ENCODE measurements at places on chromosomes 3 and 15.

GRCh38 chr3:11724615-11725339, 81.1 kb upstream of the VGLL4 start:
- DNase-seq: no peak

DNA sequence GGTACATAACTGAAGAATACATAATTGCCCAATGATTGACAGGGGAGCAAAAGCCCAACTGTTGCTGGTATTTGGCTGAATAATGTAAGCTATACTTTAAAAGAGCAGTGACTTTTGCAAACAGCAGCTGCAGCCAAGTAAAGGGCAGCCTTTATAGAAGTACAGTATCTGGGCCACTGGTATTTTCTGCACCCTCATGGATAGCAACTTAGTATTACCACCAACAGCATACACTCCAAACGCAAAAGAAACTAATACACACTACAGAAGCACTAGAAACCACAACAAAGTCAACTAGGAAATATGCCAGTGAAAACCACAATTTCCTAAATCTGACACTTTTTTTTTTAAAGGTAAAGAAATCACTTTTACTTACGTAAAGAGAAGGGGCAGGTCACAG, 206.1 kb downstream of the TIGIT start:
- DNase-seq: no peak

- DNase-seq: no peak
Observed at GRCh38 chr3:4426261-4426781, 40.7 kb downstream of the SUMF1 start.

DNA sequence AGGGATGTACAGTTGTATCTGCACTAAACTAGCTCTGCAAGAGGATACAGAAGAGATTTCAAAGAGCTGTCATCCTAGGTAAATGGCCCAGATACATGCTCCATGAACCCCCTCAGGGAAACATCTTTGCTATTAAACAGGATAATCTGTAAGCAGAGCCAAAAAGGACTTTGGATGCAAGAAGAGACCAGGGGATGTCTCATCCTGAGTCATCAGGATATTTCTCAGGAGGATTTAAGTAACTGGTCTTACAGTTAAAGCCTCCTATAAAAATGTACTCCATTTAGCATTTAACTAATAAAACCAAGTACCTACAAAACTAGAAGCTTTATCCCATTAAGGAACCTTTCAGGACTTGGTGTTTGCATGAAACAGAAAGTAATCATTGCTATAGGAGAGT, 48.2 kb upstream of the PHLDB2 start:
- no peak for DNase-seq

DNA sequence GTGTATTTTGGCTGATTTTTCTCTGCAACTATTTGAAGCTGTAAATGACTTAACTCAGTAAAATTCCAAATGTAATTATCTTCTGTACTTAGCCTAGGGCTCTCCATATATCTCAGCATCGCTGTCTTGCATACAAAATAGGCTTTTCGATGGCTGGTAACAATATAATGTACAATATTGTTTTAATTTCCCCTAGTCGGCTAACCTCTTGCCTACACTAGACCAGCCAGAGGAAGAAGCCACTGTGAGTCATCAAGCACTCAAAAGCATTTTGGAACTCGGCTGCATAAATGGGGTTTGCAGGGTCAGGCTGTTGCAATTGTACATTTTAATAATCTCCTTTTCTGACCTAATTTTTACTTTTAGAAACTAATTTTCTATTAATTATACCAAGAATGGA, 583.8 kb downstream of the FOXP1 start:
- DNase-seq: no peak

GRCh38 chr15:81255315-81255957, 58.8 kb downstream of the IL16 start:
- no peak for DNase-seq

GRCh38 chr15:85849946-85850345, 55.2 kb upstream of the KLHL25 start:
- no peak for DNase-seq

DNA sequence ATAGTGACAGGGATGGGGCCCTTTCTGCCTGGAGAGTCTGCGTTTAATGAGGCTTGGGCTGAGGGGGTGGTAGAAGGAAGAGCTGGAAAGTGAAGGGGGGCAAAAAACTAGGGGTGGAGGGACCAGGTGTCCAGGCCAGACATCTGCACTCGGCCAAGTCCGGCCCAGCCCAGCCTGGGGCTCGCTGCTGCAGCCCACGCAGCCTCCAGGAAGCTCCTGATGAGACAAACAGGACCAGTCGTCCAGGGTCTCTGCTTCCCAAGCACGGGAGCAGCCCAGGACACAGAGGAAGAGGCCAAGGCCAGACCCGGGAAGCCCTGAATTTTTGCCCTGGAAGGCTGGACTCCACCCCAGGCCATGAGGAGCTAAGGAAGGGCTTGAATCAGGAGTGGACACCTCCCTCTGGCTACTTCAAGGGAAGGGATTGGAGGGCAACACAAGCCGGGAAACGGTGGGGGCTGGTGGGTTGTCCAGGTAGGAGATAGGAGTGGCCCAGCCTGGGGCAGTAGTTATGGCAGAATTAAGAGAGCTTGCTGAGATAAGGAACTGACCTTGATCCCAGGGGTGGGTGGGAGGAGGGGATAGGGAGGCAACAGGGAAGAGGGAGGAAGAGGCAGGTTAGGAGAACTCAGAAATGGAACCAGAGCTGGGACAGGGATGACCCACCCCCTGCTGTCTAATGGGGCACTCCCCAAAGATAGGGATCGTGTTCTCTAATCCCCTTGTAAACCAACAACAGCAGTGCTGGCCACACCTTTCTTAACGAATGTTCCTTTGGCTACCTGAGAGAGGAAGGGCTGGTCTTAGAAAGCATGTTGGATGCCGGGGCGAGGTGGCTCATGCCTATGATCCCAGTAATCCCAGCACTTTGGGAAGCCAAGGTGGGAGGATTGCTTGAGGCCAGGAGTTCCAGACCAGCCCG, 89.5 kb downstream of the ANP32A start:
- no peak for DNase-seq
